GM04504 (cell line): ENCODE measurements at places on chromosomes 1 and 21.

DNA sequence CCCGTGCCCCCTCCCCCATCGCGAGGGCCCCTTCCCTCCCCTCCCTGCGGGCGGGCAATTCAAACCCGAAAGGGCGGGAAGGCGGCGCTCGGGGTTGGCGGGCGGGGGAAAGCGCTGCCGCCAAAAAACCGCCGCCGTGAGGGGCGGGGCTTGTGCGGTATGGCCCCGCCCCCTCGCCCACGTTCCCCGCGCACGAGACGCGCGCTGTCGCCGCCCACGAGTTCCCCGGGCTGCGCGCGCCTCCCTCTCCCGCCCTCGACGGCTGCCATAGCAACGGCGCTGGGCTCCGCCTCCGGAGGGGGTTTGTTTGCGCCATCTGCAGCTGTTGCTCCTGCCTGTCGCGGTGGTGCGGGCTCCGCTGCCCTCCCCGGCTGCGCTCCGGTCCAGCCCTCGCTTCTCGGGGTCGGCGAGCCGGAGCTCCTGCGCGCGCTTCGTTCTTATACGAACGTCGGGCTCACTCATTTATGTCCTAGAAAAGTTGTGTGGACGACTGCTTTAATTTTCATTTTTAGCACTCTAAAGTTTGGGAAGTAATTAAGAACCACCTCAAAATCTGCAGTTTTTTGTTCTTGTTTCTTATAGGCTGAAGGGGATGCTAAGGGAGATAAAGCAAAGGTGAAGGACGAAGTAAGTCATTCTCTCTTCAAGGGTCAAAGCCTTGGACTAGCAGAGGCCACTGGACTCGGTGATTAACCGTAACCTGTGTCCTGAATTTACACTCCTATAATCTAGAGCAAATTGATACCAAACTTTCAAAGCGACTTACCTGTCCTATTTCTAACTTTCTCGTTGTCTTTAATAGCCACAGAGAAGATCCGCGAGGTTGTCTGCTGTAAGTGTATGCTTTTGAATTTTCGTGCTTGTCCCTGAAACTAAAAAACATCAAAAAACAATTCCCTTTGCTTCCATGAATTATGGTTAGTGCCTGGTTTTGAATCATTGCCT lies 933 bp downstream of the HMGN2 start:
- DNase-seq = peak; percentile 88

GRCh38 chr1:172448995-172449584 lies 5.2 kb upstream of the PIGC start:
- DNase-seq = no peak

DNA sequence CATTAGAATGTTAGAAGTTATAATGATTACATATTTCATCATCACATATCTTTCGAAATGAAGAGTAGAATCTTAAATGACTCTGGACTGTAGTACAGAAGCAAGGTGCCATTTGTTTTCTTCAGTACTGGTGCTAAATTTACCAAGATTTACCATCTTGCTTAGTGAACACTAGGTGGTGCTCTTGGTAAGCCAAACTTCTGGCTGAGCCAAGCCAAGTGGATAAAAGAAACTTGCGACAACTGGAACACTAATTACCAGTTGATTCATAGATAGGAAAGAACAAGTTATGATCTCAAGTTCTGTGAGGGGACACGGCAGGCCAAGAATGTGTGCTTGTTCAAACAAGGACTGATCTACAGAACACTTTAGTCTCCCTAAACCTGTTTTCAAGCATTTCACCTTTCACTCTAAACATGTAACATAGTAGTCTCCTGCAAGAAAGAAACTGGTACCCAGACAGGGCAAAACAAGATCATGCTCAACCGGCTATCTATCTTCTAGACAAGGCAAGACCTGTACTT lies 19.8 kb downstream of the SPRTN start:
- peak; percentile 42 for DNase-seq

GRCh38 chr1:225482421-225482950 lies 54.6 kb upstream of the LBR start:
- no peak for DNase-seq

GRCh38 chr1:182698971-182699370 lies 14.6 kb upstream of the RGS8 start:
- DNase-seq = no peak

GRCh38 chr21:25508364-25508763 lies 98.9 kb downstream of the MRPL39 start:
- DNase-seq = no peak

DNA sequence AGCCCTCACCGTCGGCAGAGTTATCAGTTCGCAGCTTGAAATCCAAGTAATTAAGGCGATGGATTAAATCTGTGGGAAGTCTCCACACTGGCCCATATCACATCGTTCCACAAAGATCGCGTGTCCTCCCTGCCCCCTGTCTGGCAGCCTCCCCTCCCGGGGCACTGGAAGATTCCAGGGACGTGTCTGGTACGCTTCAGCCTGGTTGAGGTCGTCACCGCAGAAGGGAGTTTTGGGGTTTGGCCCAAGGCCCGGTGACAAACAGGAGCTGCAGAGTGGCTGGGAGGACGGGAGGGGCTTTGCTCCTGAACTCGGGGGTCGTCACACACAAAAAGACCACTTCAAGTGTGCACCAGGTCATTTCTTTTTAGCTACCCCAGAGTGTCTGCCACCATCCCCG lies 51.1 kb downstream of the PRDM16 start:
- no peak for DNase-seq

- no peak for DNase-seq
Observed at GRCh38 chr1:114453361-114453784, 57.6 kb downstream of the TRIM33 start.

DNA sequence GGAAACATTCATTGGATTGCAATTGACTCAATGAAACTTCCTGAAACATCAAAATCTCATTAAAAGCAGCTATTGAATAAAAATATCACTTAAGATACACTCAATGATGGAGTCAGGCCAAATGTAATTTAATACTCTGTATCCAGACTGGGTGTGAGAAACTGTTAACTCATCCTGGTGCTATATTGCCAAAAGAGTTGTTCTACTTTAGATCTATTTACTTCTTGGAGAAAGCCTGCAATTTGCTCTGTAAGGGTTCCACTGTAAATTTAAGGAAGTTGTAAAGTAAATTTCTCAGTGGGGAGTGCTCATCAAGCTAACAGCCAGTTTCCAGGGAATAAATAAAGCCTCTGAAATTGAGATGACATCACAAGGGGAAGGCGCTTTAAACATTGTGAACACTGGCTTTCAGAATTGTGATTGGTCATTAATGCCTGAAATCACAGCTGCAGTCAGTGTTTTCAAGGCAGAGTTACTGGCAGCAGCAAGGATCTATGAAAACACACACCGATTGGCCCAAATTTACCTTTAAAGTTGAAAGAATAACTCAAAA lies 91.4 kb downstream of the OLFM3 start:
- no peak for DNase-seq

GRCh38 chr1:226063977-226064815 lies 1.7 kb downstream of the H3-3A start:
- no peak for DNase-seq

- DNase-seq = no peak
Observed at GRCh38 chr1:3052501-3052900, 16.5 kb upstream of the PRDM16 start.

- DNase-seq = no peak
Observed at GRCh38 chr1:181040284-181040865, 6.6 kb downstream of the MR1 start.

DNA sequence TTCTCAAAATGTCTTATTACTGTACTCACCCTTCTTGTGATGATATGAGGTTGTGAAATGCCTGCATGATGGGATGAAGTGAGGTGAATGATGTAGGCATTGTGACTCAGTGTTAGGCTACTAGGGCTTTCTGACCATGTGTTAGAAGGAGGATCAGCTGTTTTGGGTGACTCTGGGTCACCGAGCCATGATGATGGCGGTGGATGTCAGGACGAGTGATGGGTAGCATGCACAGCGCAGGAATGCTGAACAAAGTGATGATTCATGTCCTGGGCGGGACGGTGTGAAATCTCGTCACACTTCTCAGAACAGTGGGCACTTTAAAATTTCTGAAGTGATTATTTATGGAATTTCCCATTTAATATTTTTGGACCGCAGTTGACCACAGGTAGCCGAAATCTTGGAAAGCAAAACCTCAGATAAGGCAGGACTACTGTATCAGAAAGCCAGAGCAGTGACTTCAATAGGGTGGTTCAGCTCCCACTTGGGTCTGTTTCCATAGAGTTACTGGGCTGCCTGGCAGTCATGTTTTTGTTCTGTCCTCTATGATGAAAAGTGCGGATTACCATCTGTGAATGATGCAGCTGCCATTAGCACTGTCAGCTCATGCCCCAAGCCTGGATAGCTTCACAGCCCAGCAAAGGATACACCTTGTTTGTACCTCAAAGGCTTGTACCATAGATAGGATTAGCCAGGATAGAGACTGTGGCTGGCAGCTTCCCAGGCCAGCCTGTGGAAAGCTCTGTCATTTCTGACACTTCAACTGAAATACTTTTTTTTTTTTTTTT lies 26.6 kb downstream of the IL6R start:
- peak; percentile 97 for DNase-seq

- no peak for DNase-seq
Observed at GRCh38 chr1:70866542-70867264, 180.9 kb downstream of the PTGER3 start.

GRCh38 chr1:60672449-60672848 lies 409.9 kb upstream of the NFIA start:
- DNase-seq = no peak

DNA sequence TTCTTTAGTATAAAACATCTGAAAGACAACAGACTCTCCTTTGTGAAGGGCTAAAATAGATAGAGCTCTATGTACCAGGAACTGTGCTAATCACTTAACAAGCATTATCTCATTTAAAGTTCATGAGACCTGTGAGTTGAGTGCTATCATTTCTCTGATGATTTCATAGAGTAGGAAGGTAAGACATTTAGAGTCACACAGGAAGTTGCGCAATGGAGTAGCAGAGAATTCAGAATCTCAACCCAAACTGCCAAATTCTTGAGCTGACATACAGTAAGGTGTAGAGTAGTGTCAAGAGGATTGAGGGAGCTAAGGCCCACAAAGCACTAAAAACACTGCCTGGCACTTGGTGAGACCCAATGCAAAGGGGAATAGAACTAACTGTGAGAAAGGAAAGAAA lies 384.3 kb downstream of the NTNG1 start:
- no peak for DNase-seq

- no peak for DNase-seq
Observed at GRCh38 chr1:214416858-214417257, 134.5 kb downstream of the PTPN14 start.
